ENCODE measurements at places on chromosomes 7 and 10.

DNA sequence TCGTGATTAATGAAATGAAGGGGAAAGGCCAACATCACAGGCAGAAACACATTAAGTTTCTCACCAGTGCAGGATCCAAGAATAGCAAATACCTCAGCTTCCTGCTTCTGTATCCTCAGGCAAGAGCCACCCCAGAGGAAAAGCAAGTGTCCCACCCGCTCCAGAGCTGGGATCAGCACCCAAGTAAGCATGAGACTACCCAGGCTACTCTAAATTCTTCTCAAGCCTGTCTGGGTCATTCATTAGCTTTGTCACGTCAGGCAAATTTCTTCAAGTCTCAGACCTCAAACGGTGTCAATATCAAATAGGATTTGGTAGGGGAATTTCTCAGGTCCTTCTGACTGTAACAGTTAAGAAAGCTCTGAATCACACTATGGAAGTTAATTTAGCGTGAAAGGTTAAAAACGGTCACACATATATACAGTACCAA is 59.0 kb downstream of the GNA12 start:
- DNase-seq, result no peak

GRCh38 chr10:43861966-43862751 is 213.5 kb upstream of the ZNF32 start:
- no peak for DNase-seq

DNA sequence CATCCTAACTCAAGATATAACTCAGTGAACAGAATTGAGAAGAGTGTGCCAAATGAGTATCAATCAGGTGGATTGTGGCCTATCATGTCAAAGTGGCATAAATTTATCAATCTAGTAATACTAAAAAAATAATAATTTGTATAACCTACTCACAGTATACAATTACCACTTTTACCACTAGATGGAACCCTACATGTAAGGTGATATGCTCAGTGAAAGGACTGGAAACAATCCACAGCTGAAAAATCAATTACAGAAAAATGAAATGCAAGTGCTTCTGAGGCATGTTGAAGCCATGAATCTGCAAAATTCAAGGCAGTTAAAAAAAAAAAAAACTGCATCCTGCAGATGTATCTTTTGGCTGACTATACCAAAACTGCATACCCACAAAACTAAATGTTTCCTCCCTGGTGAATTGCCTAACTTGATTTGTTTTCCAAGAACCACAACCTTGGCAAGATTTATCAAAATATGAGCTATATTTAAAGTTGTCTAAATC is 13.9 kb downstream of the ARHGAP19 start:
- peak; percentile 51 for DNase-seq

DNA sequence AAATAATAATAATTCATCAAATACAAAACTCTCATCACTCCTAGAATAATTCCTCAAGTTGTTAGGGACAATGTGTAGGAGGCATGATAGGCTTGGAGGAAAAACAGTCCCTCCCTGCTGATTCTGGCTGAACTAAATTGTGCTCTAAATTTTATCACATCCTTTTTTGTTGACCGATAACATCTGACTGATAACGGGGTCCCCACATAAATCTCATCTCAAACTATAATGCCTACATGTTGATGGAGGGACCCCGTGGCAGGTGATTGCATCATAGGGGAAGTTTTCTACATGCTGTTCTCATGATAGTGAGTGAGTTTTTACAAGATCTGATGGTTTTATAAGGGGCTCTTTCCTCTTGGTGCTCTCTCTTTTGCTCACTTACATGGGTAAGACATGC is 1043.5 kb upstream of the SORCS1 start:
- no peak for DNase-seq

- no peak for DNase-seq
Observed at GRCh38 chr10:35307297-35307696, 29.0 kb upstream of the CCNY start.

All from GDM1 (cell line).